ENCODE measurements at places on chromosomes 3 and 15.

DNA sequence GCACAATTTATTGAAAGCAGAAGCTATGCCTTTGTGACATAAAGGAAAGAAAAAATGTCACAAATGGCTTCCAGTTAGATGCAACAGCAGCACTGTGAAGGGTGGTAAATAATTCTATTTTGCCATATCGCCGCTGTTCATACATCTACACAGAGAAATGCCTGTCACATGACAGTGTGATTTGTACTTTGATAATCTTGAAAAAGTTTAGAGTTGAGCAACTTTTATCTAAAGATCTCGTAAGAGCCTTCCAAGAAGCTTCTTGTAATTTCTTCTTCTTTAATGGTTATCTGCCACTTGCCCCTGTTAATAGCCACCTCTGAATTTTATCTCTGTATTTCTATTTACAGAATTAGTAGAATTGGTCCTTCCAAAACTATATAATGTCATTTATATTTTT is 192.3 kb downstream of the ATP8B4 start:
- DNase-seq = no peak

GRCh38 chr3:190070622-190071347 is 49.9 kb downstream of the P3H2 start:
- DNase-seq = no peak

GRCh38 chr3:40878464-40878905 is 320.8 kb upstream of the CTNNB1 start:
- no peak for DNase-seq

DNA sequence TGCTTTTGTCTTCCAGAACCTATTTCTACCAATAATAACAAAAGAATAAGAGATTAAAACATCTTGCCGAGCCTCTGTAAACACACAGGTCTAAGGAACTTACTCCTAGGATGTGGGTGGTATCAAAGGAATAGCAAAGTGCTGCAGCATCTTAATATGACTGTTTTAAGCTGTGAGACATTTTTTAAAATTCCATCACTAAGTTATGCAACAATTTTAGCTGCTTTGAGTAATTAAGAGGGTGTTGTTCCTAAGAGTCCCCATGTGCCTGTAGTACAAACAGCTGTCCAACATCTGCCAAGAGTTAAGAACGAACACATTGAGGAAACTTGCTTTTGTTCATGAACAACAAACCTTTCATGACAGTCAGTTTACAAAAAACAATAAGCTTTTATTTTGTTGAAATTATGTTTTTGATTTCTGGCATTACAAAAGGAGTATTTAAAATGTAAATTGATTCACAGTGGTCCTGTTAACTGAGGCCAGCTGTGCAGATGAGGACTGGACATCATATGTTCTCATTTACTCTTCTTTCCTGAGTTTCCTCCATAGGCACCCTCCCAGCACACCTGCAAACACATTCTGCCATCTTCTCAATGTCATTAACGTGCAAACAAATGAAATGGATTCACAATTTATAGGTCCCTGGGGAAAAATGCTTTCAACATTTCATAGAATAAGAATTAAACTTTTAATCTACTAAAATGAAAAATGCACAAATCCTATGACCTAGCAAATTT is 337.3 kb upstream of the ARHGEF26 start:
- no peak for DNase-seq

Data from stimulated activated CD4-positive, alpha-beta T cell treated with anti-CD3 and anti-CD28 coated beads, Interleukin-1b, Interleukin-23, amount 100 ng/mL, for 24 hours (primary cell).